ENCODE measurements at places on chromosomes 16 and 17.

- no peak for DNase-seq
These were observed 114.6 kb upstream of the HS3ST2 start for GRCh38 chr16:22699356-22699755.

DNA sequence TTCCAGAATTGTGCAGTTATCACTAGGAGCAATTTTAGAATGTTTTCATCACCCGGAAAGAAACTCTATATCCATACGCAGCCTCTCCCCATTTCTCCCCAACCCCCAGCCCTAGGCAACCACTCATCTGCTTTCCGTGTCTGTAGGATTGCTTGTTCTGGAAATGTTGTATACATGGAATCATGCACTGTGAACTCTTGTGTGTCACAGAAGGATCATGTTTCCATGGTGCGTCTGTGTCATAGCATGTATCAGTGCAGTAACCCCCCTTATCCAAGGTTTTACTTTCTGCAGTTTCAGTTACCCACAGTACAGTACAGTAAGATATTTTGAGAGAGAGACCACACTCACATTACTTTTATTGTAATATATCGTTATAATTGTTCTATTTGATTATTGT is 299.4 kb downstream of the CPPED1 start:
- no peak for DNase-seq

- no peak for DNase-seq
These were observed 3.3 kb downstream of the TRPV2 start for GRCh38 chr17:16418685-16419068.

GRCh38 chr17:30558686-30559545 is 81.7 kb downstream of the GOSR1 start:
- DNase-seq, result peak; percentile 49

DNA sequence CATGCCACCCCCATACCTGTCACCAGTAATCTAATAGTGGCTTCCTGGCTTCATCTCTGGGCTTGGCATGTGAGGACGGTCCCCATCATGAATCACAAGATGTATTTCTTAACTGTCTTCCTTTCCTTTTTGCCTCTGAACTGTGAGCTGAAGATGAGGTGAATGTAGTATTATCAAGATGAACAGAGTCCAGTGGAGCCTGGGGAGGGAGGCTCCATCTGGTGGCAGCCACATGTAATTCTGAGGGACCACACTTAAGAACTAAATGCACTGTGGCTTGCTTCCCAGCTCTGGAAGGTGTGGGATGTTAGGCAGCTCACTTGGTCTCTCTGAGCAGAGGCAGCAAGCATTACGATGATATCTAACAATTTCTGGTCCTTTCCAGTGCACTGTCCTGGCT is 354.9 kb upstream of the ASIC2 start:
- DNase-seq, result peak; percentile 71

DNA sequence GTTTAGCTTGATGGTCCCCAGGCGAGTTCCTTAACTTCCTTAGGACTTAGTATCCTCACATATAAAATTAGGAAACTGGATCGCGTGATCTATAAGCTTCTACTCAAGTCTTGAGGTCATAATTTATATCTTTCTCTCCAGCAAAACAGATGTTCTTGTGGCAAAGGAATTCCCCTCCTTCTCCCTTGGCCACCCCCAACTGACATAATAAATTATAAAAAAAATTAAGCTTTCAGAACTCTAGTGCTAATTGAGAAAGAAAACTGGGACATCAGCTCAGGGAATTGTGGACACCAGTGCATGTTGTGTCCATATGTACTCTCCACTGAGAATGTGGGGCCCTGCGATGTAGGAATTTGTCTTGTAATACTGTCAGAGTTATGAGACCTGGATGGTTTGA is 13.5 kb downstream of the GNAO1 start:
- DNase-seq, result no peak

DNA sequence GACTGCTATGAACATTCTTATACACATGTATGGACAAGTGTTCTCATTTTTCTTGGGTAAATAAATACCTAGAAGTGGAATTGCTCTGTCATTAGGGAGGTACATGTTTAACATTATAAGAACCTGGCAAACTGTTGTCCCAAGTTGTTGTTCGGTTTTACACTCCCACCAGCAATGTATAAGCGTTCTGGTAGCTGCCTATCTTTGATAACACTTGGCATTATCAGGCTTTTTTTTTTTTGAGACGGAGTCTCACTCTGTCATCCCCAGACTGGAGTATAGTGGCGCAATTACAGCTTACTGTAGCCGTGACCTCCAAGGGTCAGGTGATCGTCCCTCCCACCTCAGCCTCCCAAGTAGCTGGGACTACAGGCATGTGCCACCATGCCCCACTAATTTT is 16.3 kb downstream of the ATAD5 start:
- DNase-seq, result no peak

DNA sequence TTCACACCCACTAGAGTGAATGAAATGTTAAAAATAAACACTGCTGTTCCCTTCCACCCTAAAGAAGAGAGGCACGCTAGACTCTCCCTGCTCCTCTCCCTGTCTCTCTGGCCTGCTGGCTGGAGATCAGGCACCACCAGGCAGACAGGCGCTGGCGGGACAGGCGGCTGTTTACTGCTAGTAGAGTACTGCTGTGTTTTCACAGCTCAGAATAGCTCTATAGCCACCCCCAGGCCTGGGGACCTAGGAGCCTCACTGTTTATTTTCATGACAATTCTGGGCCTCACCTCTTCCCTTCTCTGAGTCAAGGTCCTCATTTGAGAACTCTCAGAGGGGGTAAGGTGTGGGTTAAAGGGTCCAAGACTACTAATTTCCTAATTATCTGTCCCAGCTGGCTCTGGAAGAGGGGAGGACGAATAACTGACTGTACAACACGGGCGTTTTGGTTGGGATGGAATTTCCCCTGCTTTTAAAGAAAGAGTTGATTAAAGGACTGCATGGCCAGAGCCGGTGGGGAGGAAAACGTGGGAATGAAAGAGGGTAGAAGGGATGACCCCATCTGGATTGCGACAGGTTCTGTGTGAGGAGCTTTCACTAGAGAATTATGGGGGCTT is 9.0 kb upstream of the G6PC1 start:
- peak; percentile 89 for DNase-seq

All from endodermal cell (in vitro differentiated cells).